ENCODE measurements at places on chromosomes 16 and 17.

DNA sequence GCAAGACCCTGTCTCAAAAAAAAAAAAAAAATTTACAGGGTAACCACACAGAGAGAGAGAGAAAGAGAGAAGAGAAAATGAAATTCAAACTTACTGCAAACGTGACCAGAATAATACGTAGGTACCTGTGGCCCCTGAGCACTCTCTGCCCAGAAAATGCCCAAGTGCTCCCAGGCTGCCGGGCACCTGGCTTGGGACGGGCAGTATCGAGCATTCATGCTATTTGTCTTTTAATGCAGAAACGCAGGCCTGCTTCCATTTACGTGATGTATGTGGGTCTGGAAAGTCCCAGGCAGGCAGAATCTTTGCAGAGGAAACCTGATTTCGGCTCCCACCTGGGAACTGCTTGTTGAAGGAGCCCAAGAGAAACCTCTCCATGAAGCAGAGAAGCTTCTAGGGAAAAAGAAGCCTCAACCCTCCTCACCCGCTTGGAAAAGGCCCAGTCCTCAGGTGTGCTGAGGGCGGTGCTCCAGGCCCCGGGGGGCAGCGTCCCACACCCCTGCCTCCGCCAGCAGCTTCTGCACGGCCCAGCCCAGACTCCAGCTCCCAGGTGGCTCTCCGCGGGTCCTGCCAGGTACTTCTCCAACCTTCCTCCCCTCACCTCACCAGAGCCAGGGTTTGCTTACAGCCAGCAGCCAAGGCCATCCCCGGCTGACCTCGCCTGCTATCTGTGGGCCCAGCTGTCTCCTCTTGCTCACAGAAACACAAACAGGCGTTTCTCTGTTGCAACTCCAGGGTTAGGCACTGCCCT, 14.0 kb downstream of the RPH3AL start:
- no peak for DNase-seq

- DNase-seq: no peak
These were observed 76.7 kb upstream of the CDC42EP4 start for GRCh38 chr17:73388578-73388905.

DNA sequence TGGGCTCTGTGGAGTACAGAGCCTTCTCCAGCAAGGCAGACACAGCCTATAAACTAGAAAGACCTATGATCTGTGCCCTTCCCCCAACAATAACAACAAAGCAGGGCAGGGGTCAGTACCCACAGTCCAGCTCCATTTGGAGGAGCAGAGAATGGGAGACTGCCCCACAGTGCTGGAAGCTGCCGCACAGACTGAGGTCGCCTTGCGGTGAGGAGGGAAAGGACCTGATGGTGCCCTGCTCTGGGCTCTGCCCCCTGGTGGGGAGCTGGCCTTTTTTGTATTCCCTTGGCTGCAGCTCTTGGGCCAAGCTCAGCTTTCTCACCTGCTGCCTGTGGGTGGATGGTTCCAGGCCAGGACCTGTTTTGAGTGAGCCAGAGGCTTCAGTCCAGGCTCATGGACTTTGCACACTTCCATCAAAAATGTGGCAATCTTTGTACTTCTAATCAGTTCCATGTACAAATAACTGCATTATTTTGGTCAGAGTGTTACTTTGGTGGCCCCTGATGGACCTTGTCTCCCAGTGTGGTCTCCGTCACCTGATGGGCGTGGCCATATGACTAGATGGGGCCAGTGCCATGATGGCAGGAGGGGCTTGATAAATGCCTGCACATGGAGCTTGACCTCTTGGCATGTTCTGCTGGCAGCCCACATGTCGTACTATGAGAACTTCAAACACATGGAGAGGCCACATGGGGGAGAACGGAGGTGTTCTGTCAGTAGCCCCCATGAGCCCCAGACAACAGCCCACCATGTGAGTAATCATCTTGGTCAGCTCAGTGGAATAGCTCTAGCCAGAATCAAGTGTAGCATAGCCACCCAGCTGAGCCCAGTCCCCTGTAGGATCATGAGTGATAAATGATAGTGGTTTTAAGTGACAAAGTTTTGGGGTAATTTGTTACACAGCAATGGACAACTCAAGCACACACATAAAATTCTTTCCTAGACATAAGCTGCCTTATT, 24.2 kb downstream of the B9D1 start:
- peak; percentile 25 for DNase-seq

DNA sequence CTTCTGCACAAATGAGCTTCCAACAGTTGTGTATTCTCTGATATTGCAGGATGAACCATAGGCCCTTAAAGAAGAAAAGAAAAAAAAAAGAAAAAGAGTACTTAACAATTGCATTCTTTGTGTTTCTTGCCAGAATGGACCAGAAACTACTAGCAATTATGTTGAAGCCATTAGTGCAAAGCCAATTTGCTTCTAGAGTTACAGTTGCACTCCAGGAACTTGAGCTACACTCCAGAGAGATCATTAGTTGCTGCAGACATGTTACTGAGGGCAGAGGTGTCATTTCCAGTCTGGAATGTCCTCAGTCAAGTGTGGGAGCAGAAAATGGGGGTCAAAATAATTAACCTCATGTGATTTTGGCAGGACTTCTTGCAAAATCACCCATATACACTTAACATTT, 85.6 kb upstream of the CCL2 start:
- DNase-seq: no peak

- DNase-seq: no peak
These were observed 62.3 kb downstream of the VPS53 start for GRCh38 chr17:652314-652713.

- peak; percentile 67 for DNase-seq
These were observed 6.9 kb upstream of the PIRT start for GRCh38 chr17:10844621-10845387.

DNA sequence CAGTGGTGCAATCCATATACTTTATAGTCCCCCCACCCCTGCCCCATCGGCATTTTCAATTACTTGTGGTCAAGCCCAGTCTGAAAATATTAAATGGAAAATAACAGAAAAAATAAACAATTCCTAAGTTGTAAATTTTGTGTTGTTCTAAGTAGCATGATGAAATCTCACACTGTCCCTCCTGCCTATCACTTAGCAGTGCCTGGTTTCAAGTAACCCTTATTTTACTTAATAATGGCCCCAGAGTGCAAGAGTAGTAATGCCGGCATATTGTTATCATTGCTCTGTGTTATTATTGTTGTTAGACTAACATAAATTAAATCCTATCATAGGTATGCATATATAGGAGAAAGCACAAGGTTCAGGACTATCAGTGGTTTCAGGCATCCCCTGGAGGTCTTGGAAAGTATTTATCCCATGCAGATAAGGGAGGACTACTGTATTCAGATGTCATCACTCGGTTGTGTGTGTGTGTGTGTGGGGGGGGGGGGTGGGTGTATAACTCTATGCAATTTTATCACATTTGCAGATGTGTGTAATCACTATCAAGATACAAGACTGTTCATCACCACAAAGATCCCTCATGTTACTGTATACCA, 9.3 kb downstream of the UBE2G1 start:
- no peak for DNase-seq

- peak; percentile 55 for DNase-seq
These were observed 521 bp downstream of the GGA2 start for GRCh38 chr16:23509782-23510163.

DNA sequence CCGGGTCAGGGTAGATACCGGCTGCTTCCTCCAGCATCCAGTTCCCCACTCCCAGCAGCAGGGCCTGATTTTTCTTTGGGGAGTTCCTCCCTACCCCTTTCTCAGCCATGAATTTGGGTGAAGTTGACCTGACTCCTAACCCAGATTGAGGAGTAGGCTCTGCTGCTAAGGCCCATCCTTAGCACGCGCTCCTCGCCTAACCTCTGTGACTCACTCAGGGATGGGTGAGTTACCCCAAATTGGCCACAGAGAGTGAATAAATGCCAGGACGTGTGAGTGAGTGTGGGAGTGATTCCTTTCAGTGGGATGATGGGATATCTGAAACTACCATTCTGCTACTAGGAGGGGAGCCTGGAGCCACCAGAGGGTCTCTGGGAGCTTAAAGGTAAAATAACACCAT, 28.9 kb upstream of the ABCC12 start:
- DNase-seq: no peak

DNA sequence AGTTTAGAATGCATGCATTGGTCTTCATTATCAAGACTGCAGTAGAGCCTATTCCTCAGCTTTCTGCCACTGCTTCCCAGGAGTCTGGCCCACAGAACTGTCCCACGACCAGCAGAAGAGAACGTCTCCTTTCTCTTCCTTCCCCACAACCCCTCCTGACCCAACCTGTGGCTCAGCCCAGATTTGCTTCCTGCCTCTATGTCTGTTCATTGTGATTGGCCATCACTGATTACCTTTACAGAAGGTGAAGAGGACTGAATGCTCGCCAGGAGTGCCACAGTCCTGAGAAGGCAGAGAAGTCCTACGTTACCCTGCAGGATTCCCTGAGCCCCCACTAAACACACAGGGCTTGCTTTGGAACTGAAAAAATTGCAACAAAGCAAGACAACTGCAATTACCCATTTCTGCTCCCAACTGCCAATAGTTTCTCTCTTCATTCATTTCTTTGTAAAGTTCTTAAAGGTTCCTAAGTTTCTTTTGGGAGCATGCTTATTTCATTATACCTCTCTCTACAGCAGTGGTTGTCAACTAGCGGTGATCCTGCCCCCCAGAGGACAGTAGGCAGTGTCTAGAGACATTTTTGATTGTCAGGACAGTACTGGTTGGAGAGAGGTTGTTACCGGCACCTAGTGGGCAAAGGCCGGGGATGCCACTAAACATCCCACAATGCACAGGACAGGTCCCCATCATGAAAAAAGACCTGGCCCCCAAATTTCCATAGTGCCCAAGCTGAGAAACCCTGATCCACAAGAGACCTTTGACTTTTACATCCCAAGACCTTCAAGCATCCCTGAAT, 4.5 kb upstream of the NAT9 start:
- DNase-seq: peak; percentile 70

DNA sequence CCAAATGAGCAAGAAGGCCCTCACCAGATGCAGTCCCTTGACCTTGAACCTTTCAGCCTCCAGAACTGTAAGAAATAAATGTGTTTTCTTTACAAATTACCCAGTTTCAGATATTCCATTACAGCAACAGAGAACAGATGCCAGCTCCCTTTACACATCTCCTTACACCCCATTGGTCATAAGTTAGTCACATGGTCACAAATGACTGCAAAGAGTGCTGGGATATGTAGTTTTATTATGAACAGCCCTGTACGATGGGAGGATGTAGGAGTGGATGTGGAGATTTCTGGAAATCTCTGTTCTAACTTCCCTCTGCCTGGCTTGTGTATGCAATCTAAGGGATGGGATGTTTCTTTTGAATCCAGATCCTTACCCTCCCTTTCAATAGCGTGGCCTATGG, 13.3 kb upstream of the RPL38 start:
- DNase-seq: peak; percentile 41

DNA sequence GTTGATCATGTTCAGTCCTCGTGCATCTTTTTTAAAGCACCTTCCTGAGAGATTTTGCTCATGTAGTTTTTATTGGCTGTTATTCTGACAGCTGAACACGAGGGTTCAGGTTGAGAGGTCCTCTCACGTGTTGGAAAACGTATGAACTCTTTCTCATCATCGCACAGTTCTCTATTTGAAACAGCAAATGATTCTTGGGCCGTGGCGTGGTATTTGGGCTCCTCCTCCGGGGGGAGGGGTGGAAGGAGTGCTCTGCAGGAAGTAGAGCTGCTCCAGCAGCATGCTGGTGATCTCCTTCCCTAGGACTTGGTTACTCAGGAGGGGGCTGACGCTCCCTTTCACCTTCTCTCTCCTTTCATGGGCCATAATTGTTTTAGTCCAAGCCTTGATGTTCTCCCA, 70.4 kb downstream of the KSR1 start:
- peak; percentile 95 for DNase-seq

DNA sequence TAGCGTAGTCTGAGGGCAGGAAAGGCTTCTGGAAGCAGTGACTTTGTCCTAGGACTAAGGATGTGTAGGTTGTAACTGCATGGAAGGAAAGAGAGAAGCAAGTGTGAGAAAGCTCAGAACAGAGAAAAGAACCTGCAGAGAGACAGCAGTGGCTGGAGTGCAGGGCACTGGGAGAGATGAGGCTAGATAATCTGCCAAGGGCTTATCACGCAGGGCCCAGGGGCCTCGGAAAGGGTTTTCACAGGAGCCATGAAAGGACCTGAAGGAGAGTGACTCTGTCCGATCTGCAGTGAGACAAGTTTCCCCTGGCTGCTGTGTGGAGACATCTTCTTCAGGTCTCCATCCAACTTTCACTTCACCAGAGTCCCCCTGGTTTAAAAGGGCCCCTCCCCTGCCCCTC, 7.1 kb upstream of the SRCAP start:
- DNase-seq: peak; percentile 53

DNA sequence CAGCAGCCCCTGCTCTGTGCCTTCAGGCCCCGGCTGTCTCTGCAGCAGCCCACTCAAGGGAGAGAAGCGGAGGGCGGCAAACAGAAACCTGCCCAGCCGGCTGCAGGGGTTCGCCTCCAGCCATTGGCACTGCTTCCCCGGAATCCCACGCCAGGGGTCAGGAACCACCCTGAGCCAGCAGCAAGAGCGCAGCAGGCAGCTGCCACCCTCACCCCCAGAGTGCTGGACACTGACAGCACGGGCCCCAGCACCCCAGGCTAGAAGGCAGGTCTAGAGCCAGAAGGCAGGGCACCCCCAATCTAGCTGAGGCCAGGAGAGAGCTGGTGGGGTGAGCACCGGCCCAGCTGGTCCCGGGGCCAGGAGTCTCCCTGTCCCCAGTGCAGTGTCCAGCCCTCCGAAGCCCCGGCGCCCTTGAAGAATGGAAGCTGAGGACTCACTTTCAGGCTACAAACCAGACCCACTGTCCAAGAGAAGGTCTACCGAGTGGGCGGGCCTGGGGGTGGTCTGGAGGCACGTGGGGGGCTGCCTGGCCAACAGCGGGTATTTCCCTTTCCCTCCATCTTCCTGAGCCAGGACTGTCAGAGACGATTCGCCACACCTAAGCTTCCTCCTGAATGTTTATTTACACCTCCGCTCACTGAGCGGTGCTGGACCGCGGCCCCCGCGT, 8.4 kb downstream of the UBALD2 start:
- no peak for DNase-seq

- DNase-seq: peak; percentile 5
These were observed 236.4 kb downstream of the PRKCA start for GRCh38 chr17:66538776-66539175.

GRCh38 chr17:78637643-78638420, 60.6 kb upstream of the DNAH17 start:
- DNase-seq: no peak

GRCh38 chr17:17700251-17700969, 19.2 kb downstream of the RAI1 start:
- no peak for DNase-seq

GRCh38 chr16:86994215-86994614, 323.0 kb downstream of the C16orf95 start:
- no peak for DNase-seq

- no peak for DNase-seq
These were observed 103.4 kb downstream of the SNX11 start for GRCh38 chr17:48211011-48211410.

Measured in OCI-M1 (cell line).